Right lung (tissue), 10 donors: ENCODE measurements at places on chromosomes 11 and 22. TPM values are rescaled to one million over a fixed set of nuclear protein-coding genes. Genes with fewer than 3 reads are reported as not detected.
A peak's percentile ranks its signal among the peaks of the same experiment; 100 is the strongest.

- DNase-seq = peak; percentile 98
Observed at GRCh38 chr11:72040491-72041363, 39.6 kb downstream of the NUMA1 start.

Gene PGA5
- polyA plus RNA-seq = 0.37 TPM

DNA sequence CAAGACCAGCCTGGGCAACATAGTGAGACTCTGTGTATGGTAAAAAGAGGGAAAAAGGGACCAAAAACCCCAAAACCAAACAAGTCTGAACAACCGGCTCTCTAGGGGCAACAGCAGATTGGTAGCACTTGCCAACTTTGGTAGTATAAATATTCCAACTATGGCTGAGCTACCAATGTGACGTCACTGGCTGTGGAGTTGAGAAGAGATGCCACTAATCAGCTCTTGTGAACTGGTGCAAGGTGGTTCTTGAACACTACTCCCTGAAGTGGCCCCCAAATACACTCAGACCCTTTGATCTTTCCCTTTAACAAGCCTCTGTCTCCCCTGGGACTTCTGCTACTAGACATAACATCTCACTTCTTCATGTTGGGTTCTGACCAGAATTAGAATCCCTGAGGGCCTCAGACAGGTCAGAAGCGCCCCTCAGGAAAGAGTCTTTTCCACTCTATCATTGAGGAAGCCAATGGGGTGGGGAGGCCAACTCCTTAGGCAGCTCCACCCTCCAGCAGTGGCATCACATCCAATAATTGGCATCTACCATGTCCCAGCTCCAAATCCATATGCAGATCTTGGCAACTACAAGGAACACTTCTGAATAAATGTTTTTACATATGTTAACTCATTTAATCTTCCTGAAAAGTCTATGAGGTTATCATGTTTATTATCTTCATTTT lies 49.2 kb downstream of the RPL27A start:
- no peak for DNase-seq

Gene RTN4R
- polyA plus RNA-seq = 4.3 TPM

GRCh38 chr11:79388201-79388600 lies 52.6 kb downstream of the TENM4 start:
- no peak for DNase-seq

Gene ARHGAP42
- polyA plus RNA-seq = 39.9 TPM

GRCh38 chr22:40235308-40235707 lies 57.6 kb downstream of the TNRC6B start:
- no peak for DNase-seq

GRCh38 chr11:73760135-73760678 lies 667 bp downstream of the RAB6A start:
- peak; percentile 63 for DNase-seq

DNA sequence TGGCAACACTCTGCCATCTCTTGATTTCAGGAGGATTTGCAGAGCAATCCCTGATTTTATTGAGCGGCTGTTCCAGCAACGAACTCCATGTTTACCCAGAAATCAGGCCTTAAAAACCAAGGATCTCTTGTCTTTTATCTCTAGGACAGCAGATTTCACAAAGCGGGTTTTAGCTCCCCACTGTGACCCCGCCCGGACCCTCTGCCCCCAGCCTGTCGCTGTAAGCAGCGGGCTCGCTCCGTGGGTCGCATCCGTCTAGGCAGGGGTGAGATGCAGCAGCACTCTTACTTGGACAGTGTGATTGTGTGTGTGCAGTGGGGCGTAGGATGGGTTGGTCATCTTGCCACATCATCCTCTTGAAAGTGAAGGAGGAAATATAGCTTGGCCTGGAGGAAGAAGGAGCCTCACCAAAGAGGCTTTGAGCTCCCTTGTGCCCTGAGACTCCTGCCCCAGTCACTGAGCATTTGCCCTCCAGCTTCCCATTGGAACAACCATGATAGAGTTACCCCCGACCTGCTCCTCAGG lies 189.2 kb upstream of the TBCEL start:
- no peak for DNase-seq
